ENCODE measurements at places on chromosomes 4 and X. TPM values are rescaled to one million over a fixed set of nuclear protein-coding genes. Genes with fewer than 3 reads are reported as not detected.

DNA sequence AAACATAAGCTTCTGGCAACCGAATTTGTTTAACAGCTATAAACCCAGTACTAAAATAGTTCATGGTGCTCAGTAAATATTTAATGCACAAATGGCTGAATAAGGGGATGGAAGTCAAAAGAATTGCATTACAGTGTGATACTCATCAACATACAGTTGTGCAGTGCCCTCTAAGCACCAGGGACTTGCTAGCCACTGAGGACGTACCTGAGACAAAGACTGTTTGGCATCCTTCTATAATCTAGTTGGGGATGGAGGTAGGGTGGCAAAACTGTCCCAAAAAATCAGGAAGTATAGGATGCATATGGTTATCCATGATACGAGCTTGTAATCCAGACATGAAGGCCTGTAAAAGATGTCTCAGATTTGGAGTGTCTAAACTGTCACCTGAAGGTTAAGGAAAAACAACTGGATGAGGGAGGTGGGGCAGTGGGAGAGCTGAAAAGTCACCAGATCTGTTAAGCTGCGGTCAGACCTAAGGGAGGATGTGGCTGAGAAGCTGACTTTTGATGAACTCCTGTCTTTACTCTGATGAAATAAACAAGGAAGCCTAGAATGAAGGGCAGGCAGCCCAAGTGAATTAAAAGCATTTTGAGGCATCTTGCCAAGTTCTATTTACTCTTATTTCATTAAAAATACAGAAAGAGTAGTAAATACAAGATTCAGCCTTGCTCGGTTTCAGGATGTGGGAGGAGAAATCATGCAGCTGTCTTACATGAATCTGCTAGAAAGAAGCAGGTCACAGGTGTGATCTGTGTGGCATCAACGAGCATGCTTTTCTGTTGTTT, 12.0 kb upstream of the CD38 start:
- no peak for DNase-seq

DNA sequence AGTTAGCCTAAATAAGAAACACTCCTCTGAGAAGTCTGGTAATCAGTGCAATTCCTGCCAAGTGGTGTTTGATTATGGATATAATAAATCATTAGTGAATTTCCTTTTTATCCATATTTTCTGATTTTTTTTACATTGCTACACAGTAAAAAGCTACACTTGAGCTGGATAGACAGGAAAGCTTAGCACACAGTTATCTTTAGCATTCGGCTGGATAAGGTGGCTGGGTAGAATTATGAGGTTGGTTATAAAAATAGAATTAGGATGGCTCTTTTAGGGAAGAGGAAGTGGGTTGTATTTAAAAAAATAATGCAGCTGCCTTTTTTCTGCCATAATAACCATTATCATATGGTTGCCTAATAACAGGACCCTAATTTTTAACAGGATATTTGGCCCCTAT, 460.6 kb downstream of the NAF1 start:
- no peak for DNase-seq

- no peak for DNase-seq
Observed at GRCh38 chr4:114734594-114734993, 136.0 kb downstream of the UGT8 start.

DNA sequence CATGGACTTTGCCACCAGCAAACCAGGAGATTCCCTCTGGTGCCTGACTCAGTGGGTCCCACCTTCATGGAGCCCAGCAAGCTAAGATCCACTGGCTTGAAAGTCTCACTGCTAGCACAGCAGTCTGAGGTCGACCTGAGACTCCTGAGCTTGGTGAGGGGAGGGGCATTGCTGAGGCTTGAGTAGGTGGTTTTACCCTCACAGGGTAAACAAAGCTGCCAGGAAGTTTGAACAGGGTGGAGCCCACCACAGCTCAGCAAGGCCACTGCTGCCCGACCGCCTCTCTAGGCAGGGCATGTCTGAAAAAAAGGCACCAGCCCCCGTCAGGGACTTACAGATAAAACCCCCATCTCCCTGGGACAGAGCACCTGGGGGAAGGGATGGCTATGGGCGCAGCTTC, 28.1 kb downstream of the FAM9A start:
- DNase-seq = no peak

DNA sequence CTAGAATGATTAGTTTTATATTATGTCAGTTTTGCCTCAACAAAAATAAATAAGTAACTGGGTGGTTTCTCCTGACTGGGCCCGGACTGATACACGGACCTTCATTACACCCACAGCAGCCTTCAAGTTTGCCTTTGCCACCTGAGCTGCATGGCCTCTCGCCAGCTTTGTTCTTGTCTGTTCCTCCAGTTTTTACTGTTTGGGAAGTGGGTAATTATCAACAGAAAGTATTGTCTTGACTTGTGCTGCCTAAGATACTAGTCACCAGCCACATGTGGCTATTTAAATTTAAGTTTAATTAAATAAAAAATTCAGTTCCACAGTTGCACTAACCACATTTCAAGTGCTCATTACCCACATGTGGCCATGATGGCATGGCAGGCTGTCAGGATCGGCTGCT, 74.7 kb upstream of the INTU start:
- no peak for DNase-seq

GRCh38 chr4:184806229-184806550, 19.6 kb downstream of the ACSL1 start:
- DNase-seq = no peak

DNA sequence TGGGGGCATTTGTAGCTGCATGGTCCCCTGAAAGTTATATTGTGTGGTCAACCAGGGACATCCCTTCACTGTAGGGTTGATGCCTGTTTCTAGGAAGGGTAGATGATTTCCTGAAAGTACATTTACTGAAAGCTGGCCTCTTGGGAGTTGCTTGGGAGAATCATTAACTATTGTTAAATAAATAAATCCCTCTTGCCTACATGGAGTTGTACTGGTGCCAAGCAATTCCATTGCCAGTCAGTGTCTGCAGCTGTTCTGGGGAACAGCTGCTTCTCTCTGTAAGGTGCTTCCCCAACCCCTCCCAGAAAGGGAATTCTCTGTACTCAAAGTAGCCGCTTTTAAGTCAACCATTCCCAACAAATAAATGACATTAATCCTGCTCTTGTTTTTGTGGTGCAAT, 51.1 kb downstream of the C4orf51 start:
- no peak for DNase-seq

- no peak for DNase-seq
Observed at GRCh38 chrX:40107291-40108161, 9.8 kb upstream of the BCOR start.

GRCh38 chr4:16165931-16166330, 60.3 kb downstream of the TAPT1 start:
- no peak for DNase-seq

The PRDM5 gene
- 2.1 TPM for polyA plus RNA-seq

The FSTL5 gene
- polyA plus RNA-seq = not detected

The TMPRSS11F gene
- not detected for polyA plus RNA-seq

The SSX4B gene
- not detected for polyA plus RNA-seq

The MAP7D2 gene
- 2.1 TPM for polyA plus RNA-seq

All from foreskin keratinocyte (primary cell).